ENCODE measurements at places on chromosomes 16 and 17.

DNA sequence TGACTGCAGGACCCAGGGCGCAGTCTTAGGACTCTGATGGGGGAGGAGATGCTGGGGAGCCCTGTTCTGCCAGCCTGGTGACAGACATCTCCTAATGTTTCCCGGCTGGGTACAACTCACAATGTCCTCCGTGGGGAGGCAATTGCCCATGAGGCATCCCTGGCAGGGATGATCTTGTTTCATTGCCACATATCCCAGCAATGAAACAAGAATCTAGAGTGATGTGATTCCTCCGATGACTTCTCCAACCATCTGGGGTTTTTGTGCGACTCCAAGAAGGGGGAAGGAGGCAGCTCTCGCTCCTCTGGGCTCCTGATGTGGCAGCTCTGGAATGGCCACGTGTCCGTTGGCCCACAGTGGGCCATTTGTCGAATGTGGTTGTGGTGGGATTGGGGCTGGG lies 255.8 kb downstream of the SEC14L1 start:
- DNase-seq: no peak

- peak; percentile 34 for DNase-seq
Observed at GRCh38 chr16:22007509-22008214, at the start of gene MOSMO. Gene MOSMO (plus strand): TSS chr16:22008111. CDS start chr16:22008302, 191 bp downstream.

DNA sequence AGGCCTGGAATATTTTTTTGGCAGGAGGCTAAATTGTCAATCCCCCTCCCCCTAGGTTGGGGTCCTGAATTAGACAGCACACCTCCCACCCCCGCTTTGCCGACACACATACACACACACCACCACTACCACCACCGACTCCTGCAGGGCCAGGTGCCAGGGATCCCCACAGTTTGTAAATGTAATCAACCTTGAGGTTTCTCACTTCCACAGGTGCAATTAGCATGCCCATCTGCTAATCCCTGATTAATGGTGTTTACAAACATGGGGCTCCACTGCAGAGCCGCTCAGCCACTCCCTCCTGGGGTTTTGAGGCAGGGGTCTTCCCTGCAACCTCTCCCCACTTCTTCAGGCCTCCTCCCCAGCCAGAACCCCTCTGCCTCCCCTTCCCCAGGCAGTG lies 11.8 kb downstream of the MRM1 start:
- DNase-seq: no peak

DNA sequence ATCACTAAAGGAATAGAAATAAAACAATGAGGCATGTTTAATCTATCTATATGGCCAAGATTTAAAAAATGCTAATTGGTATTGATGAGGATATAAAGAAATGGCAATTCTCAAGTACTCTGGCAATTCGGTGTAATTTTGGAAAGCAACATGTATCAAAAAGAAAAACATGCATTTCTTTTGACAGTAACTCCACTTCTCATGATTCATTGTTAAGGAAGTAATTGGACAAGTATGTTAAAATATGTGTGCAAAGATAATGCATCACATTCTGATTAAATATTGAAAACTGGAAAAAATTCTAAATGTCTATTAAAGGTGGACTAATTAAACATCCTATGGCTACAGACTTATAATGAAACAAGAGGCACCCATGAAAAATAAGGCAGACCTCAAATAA lies 81.2 kb downstream of the CREBBP start:
- no peak for DNase-seq

- DNase-seq: no peak
Observed at GRCh38 chr16:60563166-60563565, 1473.1 kb downstream of the CDH8 start.

- no peak for DNase-seq
Observed at GRCh38 chr17:384622-385177, 32.1 kb upstream of the RPH3AL start.

DNA sequence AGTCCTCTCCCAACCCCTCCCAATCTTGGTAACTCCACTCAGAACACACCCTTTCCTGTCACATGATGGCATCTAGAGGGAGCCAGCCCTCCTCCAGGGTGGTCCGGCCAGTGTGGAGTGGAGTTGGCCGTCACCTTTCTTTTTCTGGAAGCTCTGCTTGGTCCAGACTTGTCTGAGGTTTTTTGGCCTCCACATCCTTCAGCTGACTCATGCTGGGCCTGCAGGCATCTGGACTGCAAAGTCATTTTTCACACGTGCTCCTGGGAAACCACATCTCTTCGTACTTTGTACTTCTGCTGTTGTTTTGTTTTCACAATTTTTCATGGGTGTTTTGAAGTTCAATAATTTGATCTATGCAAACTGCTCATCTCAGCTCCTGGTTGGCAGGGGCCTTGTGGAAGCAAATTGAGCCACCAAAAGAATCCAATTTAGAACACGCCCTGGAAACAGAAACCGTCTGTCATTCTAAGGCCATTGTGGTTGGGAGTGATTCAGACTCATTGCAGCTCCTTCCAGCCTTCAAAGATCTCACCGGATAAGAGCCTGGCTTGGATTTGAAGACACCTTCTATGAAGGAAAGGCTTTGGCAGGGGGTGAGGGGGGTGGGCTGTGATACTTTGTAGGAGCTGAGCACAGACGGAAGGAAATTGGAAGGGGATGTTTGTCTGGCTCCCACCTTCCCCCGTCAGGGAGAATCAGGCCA lies 42.4 kb upstream of the NF1 start:
- no peak for DNase-seq

- no peak for DNase-seq
Observed at GRCh38 chr17:3026856-3027751, 36.3 kb downstream of the OR1D5 start.

DNA sequence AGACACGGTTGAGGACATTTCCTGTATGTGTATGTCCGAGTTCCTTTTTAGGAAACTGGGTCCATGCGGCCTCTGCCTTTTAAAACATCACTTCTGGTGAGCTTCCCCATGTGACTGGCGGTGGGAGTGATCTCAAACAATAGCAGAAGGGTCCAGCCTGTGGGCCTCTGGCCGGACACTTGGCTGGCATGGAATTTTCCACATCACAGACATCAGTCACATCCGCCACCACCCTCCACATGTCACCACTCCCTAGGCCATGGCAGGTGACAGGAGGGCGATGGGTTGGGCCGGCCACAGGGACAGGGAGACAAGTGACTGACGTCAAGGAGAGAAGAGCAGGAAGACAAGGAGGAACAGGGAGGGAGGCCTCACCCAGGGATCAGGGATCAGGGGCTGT lies 83.7 kb downstream of the DNAH17 start:
- no peak for DNase-seq

DNA sequence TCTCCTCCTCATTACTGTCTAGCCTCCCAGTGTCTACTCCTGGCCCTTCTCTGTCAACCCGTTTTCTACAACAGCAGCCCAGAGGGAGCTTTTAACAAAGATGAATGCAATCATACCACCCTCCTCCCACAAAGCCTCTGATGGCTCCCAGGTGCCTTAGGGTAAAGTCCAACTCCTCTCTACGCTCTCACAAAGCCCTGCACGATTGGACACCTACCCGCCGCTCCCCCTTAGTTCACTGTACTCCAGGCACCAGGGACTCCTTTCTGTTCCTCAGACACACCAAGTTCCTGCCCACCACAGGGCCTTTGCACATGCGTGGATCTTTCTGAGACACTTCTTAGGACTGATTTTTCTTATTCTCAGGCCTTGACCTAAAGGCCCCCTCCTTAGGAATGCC lies 17.4 kb downstream of the CCDC102A start:
- DNase-seq: no peak

Data from stimulated activated CD8-positive, alpha-beta memory T cell treated with anti-CD3 and anti-CD28 coated beads, Interleukin-4, amount 100 ng/mL, for 4 hours (primary cell).